ENCODE measurements at places on chromosomes 12 and 14. TPM values are rescaled to one million over a fixed set of nuclear protein-coding genes. Genes with fewer than 3 reads are reported as not detected.

DNA sequence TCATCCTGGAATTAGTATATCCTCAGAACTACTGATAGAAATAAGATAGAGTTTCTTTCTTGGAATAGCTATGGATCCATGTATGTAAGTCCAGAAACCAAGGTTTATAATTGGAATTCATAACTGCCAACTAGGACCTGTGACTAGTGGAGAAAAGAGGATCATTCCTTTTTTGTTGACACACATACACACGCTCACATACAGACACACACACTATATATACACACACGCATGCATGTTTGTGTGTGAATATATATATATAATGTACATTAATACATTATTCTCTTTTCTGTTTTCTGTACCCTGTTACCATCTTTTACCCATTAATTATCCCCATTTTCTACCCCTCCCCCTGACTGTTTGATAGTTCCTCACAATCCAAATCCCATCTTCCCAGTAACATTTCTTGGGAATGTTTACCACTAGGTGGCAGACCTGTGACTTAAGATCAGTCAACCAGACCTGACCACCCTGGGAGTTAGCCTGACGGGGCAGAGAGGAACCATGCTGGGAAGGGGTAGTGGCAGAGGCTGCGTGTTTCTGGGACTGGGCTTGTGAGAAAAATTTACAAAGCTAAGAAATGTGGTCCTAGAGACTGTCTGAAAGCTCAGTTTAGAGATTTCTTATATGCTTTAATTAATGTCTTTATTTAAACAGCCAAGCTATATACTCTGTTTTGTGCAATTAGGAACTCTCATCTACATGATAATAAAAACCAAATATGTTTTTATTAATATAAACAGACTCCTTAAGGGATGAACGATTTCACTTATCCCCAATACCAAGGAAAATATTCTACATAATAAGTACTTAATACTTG, 308.0 kb downstream of the PPFIA2 start:
- peak; percentile 26 for DNase-seq

DNA sequence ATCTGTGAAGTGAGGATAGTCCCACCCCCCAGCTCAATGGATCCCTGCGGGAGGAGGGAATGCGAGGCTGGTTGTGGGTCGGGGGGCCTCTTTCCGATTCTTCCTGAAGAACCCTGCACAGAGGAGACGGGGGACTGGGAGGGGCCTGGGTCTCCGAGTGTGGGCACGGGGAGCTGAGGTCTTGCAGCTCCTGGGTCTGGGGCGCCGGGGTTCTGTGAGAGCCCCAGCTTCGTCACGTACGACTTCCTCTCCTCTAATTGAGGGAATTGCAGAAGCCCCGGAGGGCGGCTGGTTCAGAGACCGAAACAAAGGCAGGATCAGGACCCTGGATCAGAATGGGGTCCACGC, 66.6 kb downstream of the DIO3 start:
- DNase-seq, result no peak

Gene OR4N5
- total RNA-seq, result not detected

- DNase-seq, result peak; percentile 51
These were observed 12.2 kb upstream of the FOXG1 start for GRCh38 chr14:28754209-28754985.

DNA sequence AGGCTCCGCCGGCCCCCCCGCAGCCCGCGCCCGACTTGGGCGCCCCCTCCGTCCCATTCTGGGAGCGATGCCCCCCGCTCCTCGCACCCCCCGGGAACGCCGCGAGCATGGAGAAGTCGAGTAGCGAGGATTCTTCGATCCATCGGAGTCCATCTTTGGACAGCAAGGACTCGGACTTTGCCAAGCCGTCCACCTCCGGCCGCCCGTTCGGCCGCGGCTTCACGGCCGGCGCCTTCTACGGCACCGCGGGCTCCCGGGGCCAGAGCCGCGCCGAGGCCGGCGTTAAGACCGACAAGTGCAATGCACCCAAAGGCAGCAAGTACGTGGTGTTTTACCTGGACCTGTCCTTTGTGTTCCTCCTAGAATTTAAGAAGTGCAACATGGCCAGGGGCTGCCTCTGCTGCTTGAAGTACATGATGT, 123.6 kb downstream of the TSPAN9 start:
- no peak for DNase-seq

Measured in body of pancreas (tissue), 4 donors.